Suppressor macrophage treated with lipopolysaccharide for 4 hours (primary cell): ENCODE measurements at places on chromosomes 12 and 14.

DNA sequence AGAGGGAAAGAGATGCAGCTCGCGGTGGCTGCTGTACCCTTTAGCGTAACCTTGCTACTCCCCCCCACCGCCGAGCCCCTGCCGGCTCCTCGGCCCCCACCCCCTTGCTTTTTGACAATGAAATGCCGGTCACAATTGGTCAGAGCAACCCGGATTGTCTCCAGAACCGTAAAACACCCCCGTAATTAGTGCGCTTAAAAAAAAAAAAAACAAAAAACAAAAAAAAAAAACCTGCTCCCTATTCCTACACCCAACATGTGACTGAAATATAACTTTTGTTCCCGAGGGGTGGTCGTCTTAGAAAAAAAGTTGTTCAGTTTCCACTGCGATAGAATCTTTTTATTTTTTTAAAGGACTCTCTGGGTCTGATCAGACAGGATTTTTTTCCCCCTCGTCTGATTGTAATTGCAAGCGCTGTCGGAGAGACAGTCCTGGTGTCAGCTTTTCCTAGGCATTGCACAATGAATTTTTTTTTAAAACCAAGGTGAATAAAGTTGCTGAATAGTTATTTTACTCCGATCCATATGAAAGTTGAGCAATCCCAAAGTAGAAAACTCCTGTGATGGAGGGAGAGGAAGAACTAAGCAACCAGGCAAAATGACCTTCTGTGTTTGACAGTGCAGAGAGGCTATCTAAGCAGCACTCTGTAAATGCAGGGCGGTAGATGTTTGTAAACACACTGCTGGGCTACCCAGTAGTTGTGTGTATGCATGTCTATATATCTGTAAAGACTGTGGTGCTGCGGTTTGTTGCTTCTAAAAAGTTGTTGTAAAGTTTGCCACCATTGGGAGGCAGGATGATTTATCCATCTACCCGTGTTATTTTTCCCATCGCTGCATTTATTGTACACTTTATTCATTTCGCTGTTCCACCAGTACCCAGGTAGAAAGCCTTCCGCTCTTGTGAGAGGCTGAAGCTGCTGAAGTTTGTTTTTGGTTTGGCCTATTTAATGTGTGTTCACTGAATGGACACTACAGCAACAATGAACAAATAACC, 1.1 kb downstream of the ETV6 start:
- DNase-seq, result peak; percentile 73

- no peak for DNase-seq
Measured at GRCh38 chr14:69077841-69078240, 75.1 kb downstream of the DCAF5 start.

DNA sequence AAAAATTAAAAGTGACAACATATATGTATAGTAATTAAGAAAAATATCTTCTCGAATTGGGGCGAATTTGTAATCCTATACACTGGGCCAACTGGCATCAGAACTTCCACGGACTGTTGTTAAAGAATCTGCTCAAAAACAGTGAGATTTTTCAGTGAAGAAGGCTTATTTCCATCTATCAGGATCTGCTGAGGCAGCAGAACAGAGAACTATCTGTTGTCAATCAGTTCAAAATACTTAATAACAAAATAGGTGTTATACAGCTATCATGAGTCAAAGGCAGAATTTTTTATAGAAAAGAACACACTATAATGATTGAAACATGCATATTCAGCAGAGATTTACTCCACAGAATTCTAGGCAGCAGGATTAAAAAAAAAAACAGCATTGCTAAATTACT, 41.9 kb downstream of the IFNG-AS1 start:
- DNase-seq, result no peak

DNA sequence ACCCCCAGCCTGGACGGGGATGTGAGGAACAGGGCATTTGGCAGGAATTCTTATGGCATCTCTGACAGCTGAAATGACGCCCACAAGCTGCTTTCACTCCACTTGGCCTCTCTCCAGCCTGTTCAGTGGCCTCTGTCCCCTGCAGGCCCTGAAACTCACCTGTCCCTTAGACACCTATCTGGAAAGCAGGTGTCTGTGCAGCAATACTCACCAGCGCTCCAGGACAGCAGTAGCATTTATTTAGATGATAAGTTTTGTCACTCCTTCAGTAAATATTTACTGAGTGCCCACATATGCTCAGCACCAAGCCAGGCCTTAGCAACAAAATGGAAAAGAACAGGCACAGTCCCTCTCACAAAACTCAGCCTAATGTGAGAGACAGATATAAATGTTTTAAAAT, 311.1 kb upstream of the FKBP4 start:
- no peak for DNase-seq

DNA sequence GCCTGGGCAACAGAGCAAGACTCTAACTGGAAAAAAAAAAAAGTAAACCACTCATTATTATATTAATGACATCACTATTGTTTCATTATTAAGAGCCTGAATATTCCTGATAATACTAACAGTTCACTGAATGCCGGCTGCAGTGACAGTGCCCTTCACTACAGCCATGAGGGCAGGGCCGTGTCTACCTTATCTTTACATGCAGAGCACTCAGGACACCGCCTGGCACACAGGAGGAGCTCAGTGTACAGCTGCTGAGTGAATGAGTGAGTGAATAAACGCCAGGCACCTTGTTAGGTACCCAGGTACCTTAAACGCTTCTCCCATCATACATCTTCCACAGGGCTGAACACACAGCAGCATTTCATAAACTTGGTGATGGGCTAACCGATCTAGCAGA, 23.2 kb downstream of the ZFYVE1 start:
- DNase-seq, result no peak

DNA sequence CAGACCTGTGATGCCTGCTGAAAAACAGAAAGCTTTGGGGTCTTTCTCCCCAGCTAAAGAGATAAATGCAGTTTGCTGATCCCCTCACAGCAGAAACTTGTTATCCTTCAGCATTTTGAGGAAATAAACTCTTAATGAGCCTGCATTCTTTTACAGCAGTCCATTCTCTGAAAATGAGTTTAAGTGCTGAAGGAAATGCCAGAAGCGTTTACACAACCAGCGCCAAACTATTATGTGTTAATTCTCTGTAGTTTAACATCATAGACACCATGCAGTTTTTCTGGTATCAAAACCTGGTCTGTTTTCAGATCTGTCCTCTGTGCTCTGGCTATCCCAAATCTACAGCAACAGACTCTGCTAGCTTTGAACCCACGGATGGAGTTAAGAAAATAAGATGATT, 291.3 kb downstream of the NPAS3 start:
- DNase-seq, result no peak

DNA sequence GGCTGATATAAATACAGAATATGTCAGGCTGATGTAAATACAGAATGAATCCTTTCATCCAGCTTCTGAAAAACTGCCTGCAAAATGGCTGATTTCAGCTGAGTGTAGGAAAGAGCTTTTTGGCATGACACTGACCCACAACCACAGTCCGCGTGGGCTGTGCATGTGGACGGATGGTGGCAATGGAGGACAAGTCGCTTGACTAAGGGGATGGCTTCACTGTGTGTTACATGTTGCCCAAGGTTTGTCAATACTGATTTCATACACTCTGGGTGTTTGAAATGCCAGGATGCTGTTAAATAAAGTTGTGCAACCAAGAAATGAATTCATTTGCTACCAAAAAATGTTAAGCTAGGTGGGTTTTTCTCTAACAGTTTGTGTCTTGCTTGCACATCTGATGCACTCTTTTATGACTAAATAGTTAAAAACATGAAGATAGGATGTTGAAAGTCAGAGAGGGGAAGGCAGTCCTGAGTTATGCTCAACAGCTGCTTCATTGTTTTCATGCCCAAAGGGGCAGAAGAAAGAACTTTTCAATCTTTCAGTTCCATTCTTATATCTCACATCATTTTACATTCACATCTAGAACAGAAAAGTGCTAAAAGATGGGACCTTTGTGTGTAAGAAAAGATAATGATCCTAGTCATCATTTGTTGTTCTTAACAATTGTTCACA, 36.5 kb upstream of the OVCH1 start:
- no peak for DNase-seq

DNA sequence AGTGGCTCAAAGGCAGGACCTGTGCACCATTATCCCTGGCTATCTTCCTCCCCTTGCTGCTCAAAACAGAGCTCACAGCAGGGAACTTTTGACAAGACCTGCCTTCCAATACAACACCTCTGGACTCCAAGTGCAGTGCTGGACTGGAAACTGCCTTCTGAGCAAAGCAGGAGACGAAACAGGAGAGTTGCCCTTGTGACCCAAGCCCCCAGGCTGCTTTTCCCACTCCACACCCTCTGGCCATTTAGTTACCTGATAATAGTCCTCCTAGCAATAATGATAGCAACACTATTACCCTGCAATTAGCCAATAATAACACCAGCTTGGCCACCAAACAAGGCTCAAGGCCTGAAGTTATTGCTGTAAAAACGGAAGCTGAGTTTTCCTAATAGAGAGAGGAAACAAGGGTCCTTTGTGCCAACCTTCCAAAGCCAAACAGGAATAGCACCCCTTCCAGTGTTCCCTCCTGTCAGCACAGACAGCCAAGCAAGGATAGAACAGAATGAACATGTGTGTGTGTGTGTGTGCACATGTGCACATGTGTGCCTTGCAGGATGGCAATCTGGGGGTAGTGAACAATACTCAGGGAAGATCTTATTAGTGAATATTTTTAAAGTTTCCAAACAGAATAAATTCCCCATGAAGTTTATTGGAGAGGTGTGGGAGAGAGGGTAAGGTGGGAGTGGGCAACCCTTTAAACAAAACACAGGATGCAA, 9.2 kb upstream of the KRT73 start:
- DNase-seq, result no peak

- peak; percentile 40 for DNase-seq
Measured at GRCh38 chr14:92362781-92363235, 39.8 kb downstream of the SLC24A4 start.

- DNase-seq, result no peak
Measured at GRCh38 chr12:93980711-93981110, 167.7 kb upstream of the PLXNC1 start.

DNA sequence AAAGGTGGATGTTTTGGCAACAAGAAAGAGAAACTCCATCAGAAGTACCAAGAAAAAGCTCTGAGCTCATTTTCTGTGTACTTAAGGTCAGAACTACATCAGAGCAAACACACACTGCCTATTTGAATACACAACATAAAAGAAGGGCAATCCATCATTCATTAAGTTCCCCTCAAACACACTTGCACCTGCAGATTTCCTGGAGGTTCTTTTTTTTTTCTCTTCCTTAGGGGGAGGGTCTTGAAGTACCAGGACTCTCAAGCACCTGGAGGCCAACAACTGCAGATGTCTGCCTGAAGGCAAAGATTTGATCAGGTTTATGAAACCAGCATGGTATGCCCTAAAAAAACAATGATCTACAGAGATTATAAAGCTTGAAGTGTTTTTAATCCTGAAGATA, 26.1 kb upstream of the PTHLH start:
- DNase-seq, result no peak

- DNase-seq, result no peak
Measured at GRCh38 chr14:24971255-24971654, 78.7 kb downstream of the STXBP6 start.

DNA sequence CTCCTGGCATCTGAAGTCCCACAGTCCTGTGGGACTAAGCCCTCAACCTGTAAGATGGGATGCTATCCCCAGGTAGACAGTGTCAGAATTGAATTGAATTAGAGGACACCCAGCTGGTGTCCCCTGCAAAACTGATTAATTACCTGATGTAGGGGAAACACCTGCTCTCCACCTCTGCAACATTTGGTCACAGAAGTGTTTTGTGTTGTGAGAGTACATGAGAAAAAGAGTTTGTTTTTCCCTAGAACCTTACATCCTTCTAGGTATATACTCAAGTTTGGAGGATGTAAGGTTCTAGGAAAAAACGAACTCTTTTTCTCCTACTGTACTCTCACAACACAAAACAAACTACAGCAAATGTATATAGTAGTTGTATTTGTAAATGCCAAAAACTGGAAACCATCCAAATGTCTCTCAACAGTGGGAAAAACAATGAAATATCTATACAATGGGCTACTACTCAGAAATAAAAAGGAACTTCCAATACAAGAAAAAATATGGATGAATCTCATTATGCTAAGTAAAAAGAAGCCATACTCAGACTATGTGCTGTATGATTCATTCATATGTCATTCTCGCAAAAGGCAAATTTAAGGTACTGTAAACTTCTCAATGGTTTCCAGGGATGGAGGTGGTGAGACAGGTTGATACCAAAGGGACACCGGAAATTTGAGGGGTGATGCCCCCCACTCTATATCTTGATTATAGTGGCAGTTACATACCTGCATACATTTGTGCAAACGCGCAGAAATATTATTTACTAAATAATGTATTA, 160.7 kb downstream of the MED13L start:
- DNase-seq, result no peak

- DNase-seq, result no peak
Measured at GRCh38 chr12:5301539-5301938, 130.4 kb upstream of the NTF3 start.

- no peak for DNase-seq
Measured at GRCh38 chr14:102917056-102917385, 5.4 kb upstream of the AMN start.

DNA sequence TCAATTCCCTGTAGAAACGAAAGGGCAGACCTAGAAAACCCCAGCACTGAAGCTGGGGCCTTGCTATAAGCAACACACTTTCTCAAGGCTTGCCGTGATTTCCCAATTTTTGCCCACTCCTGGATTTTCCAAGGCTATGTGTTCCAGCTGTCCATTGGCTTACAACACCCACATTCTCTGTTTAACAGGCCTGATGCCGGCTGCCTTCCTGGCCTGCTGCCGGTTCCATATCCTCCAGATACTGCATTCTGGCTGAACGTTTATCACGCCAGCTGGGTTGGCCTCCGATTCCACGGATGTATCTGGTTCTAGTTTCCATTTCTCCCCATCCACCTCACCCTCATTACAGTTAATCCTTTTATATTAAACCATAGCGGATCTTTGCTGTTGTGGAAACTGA, 2.0 kb upstream of the PCNX1 start:
- no peak for DNase-seq

GRCh38 chr14:53042480-53042879, 91.6 kb upstream of the FERMT2 start:
- no peak for DNase-seq

DNA sequence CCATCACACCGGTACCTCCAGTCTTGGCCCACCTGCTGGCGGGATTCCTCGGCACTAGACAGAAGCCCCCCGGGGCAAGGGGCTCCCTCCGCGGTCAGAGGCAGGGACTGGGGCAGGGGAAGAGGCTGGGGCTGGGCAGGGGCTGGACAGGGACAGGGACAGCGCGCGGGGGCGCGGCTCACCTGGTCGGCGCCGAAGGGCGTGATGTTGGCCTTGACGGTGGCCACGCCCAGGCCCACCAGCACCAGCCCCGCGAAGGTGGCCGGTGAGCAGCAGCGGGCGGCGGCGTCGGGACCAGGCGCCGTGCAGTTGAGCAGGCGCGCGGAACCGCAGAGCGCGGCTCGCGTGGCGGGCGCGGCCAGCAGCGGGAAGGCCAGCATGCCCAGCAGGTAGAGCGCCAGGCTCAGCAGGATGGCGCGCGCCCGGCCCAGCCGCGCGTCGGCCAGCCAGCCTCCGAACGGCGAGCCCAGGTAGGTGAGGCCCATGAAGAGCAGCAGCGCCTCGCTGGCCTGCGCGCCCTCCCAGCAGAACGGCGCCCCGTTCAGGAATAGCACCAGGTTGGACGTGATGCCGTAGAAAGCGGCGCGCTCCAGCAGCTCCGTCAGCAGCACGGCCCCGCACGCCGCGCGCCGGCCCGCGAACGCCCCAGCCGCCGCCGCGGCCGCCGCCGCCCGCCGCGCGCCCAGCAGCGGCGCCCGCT, 392 bp downstream of the SLC15A4 start:
- peak; percentile 30 for DNase-seq
